Hematopoietic multipotent progenitor cell treated with erythropoietin and hydrocortisone succinate and interleukin-3 and kit ligand, for 15 days (in vitro differentiated cells): ENCODE measurements at places on chromosomes 3 and 15.

- no peak for DNase-seq
Observed at GRCh38 chr3:105958237-105959000, 89.6 kb upstream of the CBLB start.

DNA sequence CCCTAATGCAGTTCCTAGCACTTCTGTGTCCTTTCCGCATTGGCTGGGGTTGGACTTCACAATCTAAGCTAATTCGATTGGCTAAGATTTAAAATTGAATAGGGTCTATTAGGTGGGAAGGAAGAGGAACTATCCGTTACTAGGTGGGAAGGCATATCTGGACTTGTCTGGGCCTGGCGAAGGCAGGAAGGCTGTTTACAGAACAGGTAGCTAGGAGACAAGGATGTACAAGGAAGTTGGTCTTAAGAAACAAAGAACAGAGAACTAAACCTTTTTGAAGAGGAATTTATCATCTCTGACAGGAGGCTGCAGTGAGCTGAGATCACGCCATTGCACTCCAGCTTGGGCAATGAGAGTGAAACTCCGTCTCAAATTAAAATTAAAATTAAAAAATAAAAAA, 17.3 kb upstream of the ATG7 start:
- no peak for DNase-seq

DNA sequence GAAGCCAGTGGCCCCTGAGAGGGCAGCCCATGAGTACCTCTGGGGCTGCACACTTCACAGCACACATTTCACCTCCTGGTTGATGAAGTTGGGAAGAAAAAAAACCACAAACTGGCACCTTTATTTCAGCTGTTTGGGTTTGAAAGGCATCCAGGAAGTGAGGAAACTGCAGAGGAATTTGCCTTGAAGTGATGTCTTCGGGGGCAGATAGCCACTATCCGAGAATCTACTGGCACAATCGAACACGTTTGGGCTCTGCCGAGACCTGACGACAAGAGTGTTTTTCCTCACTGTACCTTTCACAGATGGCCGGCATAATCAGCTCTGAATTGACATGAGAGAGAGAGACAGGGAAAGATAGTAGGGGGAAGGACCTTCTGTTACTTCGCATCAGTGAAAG, 59.7 kb downstream of the LRIG1 start:
- DNase-seq: no peak

- no peak for DNase-seq
Observed at GRCh38 chr3:107833722-107834416, 257.0 kb downstream of the CD47 start.

DNA sequence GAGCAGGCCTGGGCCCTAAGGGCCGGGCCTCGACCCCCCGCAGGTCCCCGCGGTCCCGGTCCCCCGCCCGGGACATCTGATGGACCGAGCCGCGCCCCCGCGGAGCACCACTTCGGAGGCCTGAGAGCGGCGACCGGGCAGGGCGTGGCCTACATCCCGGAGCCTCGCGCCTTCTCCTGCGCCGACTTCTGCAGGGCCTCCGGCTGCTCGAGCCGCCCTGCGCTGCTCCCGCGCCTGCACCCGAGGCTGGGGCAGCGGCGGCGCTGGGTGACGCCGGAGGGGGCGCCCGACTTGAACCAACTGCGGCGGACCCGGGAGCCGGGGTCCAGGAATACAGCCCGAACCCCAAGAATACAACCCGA, 14.9 kb upstream of the GP9 start:
- DNase-seq: peak; percentile 35
